ENCODE measurements at places on chromosomes 13 and 19. TPM values are rescaled to one million over a fixed set of nuclear protein-coding genes. Genes with fewer than 3 reads are reported as not detected.

Gene APLP1
- 2.5 TPM for total RNA-seq

Gene PSG7
- not detected for total RNA-seq

Gene ZNF497
- total RNA-seq = 1.5 TPM

Gene SYMPK
- 33.0 TPM for total RNA-seq

Gene UBE2L5
- not detected for total RNA-seq

Gene ZNF44
- total RNA-seq = 8.4 TPM

Gene CBARP
- total RNA-seq = 0.86 TPM
